HCEC 1CT (cell line): ENCODE measurements at places on chromosomes 3 and 15.

GRCh38 chr3:184711493-184712247 is at the start of gene MAGEF1:
TSS of gene MAGEF1 (minus strand) at chr3:184712064. CDS start at chr3:184711821, 243 bp downstream.
- DNase-seq, result peak; percentile 48

- peak; percentile 85 for DNase-seq
Measured at GRCh38 chr3:197151580-197151979, 122.0 kb upstream of the MELTF start.

DNA sequence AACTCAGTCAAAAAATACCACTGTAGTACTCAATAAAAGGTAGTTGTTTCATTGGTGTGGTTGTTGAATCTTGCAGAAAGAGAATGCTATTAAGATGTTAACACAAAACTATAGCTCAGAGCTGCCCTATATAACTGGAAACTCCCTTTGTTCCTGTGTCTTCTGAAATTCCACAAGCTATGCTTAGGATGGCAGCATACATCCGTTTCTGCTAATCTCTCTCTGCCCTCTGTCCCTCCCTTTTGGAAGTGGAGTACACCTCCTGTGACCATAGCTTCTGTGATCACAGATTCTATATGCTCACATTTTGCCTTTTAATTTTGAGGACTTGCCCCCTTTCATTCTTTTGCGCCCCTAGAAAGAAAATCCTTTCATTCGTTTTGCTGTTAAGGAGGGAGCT is 33.7 kb downstream of the ARPP21 start:
- no peak for DNase-seq

DNA sequence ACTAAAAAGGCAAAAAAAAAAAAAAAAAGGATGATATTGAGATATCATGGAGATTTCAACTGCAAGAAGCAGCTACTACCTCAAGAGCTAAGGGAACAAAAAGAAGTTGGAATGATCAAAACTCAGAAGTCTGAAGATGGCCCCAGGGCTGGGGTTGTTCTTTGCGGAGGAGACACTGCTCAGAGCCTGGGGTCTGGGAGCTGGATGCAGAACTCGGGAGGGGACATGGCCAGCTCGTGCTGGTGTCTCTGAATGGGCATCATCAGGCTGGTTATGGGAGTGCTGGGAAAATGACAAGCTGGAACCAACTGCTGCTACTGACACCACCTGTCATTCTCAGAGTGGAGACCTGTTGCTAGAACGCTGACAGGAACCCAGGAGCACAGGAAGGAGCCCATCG is 14.2 kb upstream of the ADIPOQ start:
- no peak for DNase-seq

GRCh38 chr15:37142371-37142770 is 42.0 kb upstream of the MEIS2 start:
- peak; percentile 38 for DNase-seq

DNA sequence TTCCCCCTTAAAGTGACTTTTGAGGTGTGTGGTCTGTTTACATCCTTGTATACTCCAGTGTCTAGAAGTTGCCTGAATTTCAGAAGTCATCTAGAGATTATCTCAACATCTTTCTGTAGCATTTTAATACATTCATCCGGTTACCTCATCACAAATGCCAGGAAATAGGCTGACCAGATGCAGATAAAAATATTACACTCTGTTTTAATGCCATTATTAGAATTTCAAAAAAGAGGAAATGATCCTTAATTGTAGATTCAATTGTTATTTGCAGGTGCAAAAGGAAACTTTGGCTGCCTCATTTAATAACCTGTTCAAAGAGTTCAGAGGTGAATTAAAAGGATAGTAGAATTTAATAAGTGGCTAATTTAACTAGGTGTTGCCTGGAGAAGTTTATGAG is 290.9 kb downstream of the C3orf38 start:
- no peak for DNase-seq

DNA sequence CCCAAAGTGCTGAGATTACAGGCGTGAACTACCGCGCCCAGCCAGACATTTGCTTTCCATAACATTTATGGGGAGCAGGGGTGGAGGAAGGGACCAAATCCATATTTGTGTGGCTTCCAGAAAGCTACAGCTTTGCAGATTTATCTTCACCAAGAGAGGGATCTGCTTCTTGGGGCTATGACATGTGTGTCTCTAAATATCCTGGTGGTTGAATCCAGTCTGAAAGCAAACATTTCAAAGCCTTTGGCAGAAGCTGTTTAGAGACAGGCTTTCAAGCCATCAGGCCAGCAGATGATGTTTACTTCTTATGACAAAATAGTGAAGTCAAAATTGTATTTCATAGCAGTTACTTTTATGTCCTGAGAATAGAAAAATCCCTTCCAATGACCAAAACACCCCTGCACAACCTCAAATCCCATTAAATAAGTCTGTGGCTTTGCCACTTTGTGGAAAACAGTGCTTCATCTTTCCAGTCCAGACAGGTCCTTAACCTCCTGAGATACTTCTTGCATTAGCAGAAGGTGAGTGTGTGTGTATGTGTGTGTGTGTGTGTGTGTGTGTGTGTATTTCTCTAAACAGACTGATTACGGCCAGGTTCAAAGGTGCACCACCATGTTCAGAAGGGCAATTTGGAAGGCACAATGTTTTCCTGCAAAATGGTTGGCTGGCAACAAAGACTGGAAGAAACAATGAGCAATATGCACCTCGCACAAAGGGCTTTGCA is 191.4 kb upstream of the LRIG1 start:
- DNase-seq, result no peak

DNA sequence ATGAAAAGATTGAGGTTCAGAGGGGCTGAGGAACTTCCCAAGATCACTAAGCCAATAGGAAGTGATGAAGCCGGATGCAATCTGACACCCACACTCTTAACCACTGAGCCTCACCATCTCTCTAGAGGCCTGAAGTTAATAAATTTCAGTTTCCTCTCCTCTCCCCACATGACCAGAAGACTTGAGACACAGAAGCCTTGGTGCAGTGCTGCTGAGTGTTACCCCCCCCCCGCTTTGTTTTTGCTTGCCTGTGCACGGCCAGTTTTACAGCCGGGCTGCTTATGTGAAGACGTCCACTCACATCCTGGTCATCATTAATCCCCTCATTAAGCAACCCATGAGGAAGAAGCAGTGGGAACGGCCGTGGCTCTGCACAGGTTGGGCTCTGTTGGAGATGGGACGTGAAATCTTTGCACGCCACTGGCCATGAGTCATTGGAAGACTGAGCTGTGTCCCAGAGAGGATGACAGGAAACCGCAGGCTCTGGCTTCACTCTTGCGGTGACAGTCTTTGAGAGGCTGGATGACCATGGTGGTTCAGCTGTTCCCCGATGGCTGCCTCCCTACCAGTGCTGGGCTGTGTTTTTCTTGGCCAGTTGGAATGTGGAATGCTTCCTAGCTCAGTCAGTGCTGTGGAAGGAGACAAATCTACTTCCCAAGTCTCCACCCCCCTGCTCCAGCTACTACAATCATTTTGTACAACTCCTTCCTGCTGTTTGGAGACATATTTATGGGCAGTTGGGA is 232.6 kb upstream of the LRTM1 start:
- DNase-seq, result peak; percentile 100

- DNase-seq, result no peak
Measured at GRCh38 chr15:84788500-84788899, 28.7 kb upstream of the ALPK3 start.

DNA sequence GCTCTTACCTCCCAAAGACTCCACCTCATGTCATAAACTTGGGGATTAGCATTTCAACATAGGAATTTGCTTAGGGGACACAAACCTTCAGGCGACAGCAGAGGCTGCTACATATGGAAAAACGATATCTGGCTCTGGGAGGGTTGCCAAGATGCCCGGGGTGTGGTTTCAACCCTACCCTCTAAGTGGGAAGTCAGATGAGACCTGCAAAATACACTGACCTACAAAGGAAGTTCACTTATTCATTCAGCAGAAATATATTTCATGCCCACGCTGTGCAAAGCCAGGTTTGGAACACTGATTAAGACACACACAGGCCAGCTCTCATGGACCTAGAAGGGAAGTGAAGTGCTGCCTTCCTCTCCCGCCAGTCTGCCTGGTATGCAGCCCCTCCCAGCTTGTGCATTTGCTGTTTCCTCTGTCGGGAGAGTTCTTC is 239.3 kb downstream of the FEZF2 start:
- DNase-seq, result no peak

- no peak for DNase-seq
Measured at GRCh38 chr3:9786209-9786739, 6.0 kb downstream of the TADA3 start.

- DNase-seq, result no peak
Measured at GRCh38 chr3:47464588-47464987, 11.2 kb downstream of the SCAP start.

GRCh38 chr15:64146885-64147681 is 4.4 kb upstream of the SNX22 start:
- DNase-seq, result no peak

GRCh38 chr3:78818161-78818985 is 949.4 kb downstream of the ROBO1 start:
- no peak for DNase-seq

DNA sequence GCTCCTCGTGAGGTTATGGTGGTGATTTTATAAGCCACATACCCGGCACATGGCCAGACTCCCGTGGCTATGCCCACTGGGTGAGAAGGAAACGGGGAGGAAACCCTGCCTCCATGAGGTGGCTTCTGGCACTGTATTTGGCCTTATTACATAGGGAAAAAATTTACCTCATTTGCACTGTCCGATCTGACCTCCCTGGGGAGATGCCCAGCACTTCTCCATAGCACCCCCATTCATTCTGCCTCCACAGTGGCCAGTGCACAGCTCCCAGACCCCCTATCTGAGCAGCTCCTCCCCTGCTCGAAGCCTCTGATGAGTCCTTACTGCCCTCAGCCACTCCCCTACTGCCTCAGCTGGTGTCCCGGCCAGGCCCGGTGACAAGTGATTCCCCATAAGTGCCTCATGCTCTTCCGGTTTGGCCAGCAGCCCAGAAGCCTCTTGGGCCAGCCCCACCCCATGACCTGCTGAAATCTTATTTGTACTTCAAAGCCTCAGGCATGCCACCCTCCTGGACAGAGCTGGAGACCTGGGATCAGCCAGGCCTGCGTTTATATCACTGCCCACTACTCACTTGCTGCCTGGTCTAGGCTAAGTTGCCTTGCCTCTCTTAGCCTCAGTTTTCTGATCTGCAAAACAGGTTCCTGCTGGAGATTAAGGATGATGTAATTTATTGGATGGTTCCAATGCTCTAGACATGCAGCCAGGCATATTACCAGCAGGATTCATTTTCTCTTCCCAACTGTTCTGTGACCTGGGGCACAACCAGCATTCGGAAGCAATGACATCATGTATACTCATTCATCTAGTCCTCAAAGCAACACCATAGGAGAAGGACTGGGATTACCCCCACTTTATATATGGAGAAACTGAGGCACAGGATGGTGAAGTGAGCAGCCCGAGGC is 30.6 kb upstream of the SLC6A6 start:
- DNase-seq, result peak; percentile 64

DNA sequence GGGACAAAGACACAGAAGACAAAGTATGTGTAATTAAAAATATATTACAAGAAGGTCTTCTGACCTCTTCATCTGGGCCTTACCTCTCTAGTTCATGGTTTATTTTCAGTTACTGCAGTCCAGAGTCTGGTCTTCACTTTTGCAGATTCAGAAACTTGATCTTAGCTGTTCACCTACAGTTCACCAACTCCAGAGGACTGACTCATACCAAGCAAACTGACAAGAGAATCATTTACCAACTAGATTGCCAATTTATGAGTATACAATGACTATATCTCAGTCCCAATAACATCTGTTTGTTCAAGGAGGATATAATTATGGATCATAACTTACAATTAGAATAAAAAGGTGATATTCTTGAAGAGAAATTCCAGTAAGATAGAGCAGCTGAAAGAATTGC is 9.0 kb downstream of the P2RY1 start:
- no peak for DNase-seq

DNA sequence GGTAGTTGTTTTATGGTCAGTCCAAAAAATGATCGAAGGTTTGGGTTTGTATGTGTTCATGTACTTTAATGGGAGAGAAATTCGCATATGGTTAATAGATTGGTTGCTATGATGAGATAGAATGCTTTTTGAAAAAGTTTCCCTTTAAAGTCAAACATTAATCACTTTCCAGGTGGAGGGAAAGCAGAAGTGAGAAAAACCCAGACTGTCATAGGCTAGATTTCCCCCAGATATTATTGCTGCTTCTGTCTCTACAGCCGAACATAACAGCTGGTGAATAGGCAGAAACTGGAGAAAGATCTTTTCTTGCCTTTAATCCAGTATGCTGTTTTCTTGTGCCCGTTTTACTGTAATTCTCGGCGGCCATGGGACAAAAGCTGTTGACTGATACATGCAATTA is 287.6 kb downstream of the SOX2 start:
- DNase-seq, result no peak

- DNase-seq, result no peak
Measured at GRCh38 chr15:100529556-100529955, 806 bp upstream of the CERS3 start.

DNA sequence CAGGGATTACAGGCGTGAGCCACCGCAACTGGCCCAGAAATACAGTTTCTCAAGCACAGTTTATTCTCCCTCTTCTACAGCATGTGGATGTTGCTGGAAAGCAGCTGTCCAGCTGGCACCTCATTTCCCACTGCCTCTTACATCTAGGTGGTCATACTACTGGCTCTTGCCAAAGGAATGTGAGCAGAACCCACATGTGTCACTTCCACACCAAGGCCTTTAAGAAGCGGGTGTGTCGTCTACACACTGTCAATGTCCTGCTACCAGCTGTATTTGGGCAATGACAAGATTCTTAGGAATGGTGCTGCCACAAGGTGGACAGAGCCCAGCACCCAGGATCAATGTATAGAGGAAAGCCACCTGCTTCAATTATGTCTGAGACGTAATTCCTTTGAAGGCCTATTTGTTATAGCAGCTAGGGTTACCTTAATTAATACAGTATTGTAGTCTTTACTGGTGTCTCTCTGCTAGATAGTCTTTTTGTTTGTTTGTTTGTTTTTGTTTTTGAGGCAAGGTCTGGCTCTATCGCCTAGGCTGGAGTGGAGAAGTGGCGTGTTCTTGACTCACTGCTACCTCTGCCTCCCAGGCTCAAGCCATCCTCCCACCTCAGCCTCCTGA is 15.1 kb upstream of the RAB7A start:
- DNase-seq, result no peak

DNA sequence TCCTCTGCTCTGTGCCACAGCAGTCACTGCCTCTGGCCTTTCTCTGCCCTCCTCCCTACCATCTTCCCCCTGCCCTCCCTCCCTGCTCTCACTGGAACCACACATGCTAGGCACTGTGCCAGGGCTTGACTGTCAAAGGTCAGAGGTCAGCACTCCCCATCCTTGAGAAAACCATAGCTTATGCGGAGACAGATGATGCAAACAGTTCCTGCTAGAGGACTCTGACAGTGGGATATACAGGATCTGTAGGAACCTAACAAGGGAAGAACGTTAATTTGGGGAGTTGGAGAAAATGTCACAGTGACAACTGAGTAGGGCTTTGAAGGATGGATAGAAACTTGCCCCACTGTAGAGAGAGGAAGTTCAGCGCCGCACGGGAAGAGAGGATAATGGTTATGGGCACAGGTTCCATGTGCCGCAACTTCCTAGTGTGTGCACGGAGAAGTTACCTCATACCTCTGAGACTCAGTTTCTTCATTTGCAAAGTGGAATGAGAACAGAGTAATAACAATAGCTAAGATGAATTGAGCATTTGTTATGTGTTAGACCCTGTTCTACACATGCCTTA is 29.3 kb upstream of the XYLB start:
- no peak for DNase-seq
